ENCODE measurements at places on chromosomes 3 and 15.
A peak's percentile ranks its signal among the peaks of the same experiment; 100 is the strongest.

DNA sequence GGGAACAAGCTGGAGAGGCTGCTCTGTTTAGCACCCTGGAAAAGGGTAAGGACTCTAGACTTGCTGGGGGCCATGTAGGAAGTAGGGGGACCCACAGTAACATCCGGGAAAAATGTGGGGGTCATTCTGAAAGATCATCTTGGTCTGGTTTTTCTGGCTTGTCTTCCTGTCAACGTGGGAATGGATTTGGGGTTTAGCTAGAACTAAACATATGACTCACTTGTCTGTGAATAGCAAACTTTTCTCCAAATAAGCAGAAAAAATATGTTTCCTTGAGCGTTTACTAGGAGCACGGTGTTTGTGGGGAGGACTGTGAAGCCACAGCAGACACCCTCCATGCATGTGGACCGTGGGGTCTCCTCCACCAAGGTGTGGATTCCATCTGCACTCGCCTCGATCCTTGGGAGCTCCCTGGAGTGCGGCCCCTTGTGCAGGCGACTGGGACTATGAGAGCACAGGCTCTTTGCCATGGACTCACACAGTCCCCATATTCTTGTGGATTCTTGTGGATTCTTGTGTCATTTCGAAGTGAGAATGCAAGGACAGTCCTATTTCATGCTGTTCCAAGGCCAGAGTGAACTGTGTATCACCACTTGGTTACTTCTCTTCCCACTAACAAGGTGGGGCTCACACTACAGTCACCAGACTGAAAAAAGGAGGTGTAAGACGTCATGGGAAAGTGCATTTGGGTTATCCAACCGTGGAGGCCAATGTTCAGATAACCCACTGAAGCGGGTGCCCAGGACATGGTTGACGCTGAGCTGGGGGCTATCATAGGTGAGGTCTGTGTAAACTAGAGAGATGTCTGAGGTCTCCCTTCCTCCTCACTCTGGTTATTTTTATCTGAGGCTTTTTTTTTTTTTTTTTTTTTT is 25.5 kb downstream of the PGPEP1L start:
- DNase-seq: no peak

DNA sequence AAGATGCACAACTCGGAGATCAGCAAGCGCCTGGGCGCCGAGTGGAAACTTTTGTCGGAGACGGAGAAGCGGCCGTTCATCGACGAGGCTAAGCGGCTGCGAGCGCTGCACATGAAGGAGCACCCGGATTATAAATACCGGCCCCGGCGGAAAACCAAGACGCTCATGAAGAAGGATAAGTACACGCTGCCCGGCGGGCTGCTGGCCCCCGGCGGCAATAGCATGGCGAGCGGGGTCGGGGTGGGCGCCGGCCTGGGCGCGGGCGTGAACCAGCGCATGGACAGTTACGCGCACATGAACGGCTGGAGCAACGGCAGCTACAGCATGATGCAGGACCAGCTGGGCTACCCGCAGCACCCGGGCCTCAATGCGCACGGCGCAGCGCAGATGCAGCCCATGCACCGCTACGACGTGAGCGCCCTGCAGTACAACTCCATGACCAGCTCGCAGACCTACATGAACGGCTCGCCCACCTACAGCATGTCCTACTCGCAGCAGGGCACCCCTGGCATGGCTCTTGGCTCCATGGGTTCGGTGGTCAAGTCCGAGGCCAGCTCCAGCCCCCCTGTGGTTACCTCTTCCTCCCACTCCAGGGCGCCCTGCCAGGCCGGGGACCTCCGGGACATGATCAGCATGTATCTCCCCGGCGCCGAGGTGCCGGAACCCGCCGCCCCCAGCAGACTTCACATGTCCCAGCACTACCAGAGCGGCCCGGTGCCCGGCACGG is 991 bp downstream of the SOX2 start:
- DNase-seq: no peak

GRCh38 chr3:64873400-64873799 is 185.6 kb upstream of the ADAMTS9 start:
- DNase-seq: no peak

- no peak for DNase-seq
Measured at GRCh38 chr3:39222939-39223338, 30.5 kb upstream of the XIRP1 start.

DNA sequence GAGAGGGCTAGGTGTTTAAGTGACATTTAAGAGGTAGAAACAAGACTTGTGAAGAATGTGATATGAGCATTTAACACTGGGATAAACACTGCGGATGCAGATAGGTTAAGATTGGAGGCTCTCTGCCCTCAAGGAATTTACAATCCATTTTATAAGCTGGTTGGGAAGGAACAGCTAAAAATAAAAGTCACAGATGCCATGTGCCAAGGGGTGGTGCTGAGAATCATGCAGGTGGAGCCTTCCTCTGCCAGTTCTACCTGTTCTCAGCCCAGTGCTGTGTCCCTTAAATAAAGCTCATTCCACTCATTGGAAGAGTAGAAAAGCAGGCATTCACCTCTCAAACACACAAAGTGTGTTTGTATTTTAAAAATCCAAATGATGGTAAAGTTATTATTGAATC is 261.9 kb downstream of the THRB start:
- DNase-seq: no peak

DNA sequence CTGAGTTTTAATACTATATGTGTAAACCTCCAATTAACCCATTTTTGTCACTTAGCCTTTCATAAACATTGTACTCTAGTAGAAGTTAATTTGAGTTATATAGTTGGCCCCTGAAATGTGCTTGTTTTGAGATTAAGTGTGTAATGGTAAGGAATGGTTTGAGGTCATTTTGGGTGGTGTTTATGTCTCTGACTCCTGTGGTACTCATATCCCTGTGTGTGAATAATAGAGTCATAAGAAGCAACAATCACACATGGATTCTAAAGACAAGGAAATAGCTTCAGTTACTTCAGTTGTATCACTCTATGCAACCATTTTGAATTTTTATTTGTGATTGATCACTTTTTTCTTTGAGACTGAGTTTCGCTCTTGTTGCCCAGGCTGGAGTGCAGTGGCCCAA is 408.5 kb downstream of the MFSD1 start:
- no peak for DNase-seq

DNA sequence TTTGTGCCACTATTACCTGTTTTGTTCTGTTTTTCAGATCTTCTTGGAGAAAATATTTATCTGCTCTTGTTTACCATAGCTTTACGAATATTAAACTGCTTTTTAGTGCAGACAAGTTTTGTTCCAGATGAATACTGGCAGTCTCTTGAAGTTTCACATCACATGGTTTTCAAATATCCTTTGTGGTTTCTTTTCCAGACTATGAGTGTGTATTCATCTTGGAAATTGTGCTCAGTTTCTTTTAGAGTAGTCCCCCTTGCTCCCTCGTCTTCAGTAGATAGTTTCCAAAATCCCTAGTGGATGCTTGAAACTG is 1.2 kb downstream of the PIGB start:
- DNase-seq: no peak

DNA sequence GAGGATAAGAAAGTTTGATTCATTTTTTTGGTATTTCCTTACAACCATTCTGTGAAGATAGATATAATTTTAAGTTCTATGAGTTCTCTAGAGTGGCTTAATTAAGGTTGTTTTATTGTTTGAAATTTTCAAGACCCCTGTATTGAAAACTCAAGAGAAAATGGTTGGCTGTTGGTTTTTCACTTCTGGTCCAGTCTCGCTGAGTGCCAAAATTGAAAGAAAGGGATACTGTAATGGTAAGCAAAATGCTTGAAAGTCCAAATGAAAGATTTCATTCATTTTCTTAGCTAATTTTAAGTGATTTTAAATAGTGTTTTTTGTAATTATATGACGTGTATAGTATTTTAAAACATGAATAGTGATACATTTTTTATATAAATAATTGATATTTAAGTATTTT is 7.4 kb downstream of the ARRDC4 start:
- no peak for DNase-seq

DNA sequence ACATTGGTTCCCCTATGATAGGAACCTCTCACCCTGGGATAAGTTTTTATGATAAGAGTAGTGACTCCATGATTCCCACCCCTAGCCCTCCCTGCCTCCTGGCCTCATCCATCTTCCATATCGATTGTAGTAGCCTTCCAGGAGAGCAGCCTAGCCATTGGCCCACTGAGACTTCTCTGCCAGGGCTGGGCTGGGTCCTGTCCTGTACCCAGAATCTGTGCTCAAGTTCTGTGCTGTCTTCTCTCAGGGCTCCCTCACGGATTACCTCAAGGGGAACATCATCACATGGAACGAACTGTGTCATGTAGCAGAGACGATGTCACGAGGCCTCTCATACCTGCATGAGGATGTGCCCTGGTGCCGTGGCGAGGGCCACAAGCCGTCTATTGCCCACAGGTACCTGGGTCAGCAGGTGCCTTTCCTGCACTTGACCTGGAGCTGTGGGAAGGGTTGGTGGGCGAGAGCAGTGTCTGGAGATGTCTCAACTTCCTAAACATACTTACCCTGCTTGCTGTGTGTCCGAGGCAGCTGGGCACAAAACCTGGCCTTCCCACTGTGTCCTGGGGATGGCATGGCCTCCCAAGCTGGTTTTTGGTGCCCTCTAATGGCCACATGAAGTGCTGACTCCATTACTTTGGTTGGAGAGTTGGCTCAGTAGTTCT is 16.6 kb upstream of the EXOG start:
- peak; percentile 72 for DNase-seq
